ENCODE measurements at places on chromosomes 1 and 21.

- peaks cover 6% of the 10 kb centered on the region for H3K4me1 ChIP-seq
- H3K36me3 ChIP-seq, result no peaks in the 10 kb centered on the region
- DNase-seq, result no peak
- H3K27me3 ChIP-seq, result no peaks in the 10 kb centered on the region
Measured at GRCh38 chr1:65247419-65248359, 61.7 kb upstream of the DNAJC6 start.

DNA sequence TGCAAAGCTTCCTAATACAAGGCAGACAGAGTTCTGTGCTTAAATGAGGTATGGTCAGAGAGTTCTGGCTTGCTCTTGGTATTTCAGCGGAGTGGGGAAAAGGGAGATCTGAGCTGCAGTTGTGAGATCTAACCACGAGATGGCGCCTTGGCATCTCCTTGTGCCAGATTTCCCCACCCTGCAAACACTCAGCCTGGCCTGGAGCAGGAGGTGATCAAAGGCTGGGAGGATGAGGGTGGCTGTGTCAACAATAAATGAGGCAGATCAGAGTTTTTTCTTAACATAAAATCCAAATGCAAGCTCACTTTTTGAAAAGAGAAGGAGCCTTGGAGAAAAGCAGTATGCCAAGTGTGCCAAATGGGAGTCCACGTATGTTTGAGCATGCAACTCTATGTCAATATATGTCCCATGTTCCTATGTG, 4.1 kb upstream of the TFAP2E start:
- H3K36me3 ChIP-seq, result no peaks in the 10 kb centered on the region
- H3K27ac ChIP-seq, result no peak overlapping the region
- DNase-seq, result peak; percentile 72
- no peak overlapping the region for H3K4me3 ChIP-seq
- H3K4me1 ChIP-seq, result no peaks in the 10 kb centered on the region
- H3K27me3 ChIP-seq, result no peaks in the 10 kb centered on the region

GRCh38 chr1:213698092-213698702, 289.6 kb upstream of the PROX1 start:
- H3K4me3 ChIP-seq, result no peak overlapping the region
- H3K27me3 ChIP-seq, result no peaks in the 10 kb centered on the region
- no peaks in the 10 kb centered on the region for H3K4me1 ChIP-seq

- no peak overlapping the region for H3K4me3 ChIP-seq
- DNase-seq, result no peak
- H3K36me3 ChIP-seq, result no peaks in the 10 kb centered on the region
- no peak overlapping the region for H3K27ac ChIP-seq
Measured at GRCh38 chr1:95518310-95518709, 284.3 kb downstream of the RWDD3 start.

DNA sequence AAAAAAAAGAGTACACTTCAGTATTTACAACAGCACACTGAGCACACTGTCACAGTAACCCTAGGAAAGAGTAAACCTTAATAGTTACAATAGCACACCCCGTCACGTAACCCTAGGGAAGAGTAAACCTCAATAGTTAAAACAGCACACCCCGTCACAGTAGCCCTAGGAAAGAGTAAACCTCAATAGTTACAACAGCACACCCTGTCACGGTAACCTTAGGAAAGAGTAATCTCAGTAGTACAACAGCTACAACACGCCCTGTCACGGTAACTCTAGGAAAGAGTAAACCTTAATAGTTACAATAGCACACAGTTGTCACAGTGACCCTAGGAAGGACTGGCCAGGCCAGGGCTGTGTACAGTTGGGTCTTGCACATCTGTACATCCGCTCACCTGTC, 3.0 kb downstream of the CDK11A start:
- H3K4me1 ChIP-seq, result no peaks in the 10 kb centered on the region
- no peaks in the 10 kb centered on the region for H3K27me3 ChIP-seq
- peaks cover 30% of the 10 kb centered on the region for H3K36me3 ChIP-seq
- H3K27ac ChIP-seq, result no peak overlapping the region
- DNase-seq, result no peak

DNA sequence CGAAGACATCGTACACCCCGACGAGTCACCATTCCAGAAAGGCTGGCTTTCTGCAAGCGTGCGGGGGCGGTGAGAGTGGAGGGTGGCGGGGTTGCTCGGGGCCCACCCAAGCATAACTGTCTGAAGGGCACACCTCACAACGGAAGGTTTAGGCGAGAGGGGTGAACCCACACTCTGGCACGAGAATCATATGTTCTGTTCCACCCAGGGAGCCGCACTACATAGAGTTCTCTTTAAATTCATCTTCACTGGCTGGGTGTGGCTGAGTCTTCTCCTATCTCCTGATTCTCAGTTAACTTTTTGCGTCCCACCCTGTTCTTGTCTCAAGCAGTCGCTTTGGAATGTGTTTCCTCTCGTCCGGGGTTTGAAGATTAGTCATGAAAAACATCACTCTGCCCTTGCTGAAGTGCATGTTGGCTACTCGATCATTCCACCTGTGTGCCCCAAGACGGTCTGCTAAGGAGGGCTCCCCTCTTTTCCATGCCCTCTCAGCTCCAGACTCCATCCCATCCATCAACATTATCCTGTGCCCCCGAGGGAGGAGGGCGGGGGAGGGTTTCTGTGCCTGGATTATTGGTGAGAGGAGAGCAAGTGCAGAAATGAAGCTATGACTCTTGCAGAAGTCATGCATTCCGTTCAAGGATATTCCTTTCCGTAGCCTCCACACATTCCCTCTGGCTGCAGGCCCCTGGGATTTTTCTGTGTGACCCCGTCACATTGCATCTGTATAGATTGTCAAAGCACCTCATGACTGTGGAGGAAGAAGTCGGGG, 53.5 kb upstream of the CD34 start:
- peak overlapping the region; percentile 66 for H3K4me3 ChIP-seq
- H3K27me3 ChIP-seq, result no peaks in the 10 kb centered on the region
- H3K36me3 ChIP-seq, result no peaks in the 10 kb centered on the region
- DNase-seq, result no peak

DNA sequence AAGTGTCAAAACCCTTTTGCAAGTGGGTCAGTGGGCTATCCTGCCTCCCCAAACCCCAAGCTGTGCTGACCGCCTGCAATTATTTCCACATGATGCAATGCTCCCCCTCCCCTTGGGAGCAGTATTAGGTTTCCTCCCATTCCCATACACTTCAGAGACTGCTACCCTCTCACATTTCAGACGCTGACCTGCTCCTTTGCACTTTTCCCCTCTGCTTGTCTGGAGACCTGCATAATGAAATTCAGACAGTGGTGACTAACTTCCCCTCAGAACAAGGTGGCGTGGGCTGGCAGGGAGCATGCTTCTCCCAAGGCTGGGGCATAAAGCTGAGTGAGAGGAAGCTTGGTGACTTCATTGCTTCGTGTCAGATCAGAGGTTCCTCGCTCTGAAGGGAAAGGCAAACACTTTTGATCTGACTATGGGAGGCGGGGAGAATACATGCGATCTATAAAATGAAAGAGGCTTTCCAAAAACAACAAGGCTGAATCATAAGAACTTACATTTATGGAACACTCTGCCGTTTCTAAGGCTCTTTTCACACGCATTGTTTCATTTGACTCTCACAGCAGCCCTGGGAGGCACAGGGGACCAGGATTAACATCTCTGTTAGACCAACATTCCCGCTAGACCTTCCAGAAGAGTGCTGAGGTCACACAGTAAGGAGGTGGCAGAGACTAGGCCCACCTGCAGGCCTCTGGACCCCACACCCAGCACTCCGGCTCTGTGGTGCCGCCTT, 27.5 kb upstream of the ROR1 start:
- H3K36me3 ChIP-seq, result no peaks in the 10 kb centered on the region

- H3K4me3 ChIP-seq, result no peak overlapping the region
- DNase-seq, result no peak
- H3K27ac ChIP-seq, result no peak overlapping the region
- no peaks in the 10 kb centered on the region for H3K36me3 ChIP-seq
Measured at GRCh38 chr1:59570524-59570923, 244.2 kb upstream of the HOOK1 start.

DNA sequence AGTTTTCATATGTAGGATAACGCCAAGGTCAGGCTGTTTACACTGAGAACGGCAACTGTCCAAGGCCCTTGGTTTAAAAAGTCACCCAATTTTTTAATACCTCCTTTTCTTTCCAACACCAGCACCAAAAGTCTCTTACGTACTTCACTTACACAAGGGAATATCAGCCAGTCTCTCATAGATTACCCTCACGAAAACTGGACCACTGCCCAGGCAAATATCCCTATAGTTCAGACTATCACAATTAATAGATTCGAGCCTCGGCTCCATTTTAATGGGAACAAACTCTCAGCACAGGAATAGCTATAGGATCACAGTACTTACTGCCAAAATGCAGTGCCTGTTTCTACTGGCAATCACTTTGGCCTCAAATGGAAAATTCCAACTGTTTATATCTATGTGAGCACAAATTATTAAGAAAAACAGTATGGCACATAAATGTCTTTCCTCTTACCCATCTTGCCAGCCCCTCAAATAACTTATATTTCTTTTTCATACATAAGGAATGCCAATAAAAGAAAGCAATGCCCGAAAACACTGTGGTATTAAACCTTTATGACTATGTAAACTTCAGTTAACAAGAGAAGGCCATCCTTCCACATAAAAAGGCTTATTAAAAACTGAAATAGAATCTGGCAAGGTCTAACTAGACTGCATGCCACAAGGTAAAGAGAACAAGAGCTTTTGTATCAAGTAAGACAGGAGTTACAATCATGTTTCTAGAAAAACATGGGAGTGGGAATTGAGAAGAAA, 97.8 kb downstream of the SLC45A1 start:
- H3K4me3 ChIP-seq, result no peak overlapping the region
- H3K27ac ChIP-seq, result no peak overlapping the region
- DNase-seq, result no peak
- H3K4me1 ChIP-seq, result peaks cover 77% of the 10 kb centered on the region

GRCh38 chr1:62917805-62918204, 133.9 kb downstream of the ATG4C start:
- no peak for DNase-seq
- H3K4me3 ChIP-seq, result no peak overlapping the region
- H3K27me3 ChIP-seq, result no peaks in the 10 kb centered on the region
- no peak overlapping the region for H3K27ac ChIP-seq
- H3K4me1 ChIP-seq, result no peaks in the 10 kb centered on the region
- no peaks in the 10 kb centered on the region for H3K36me3 ChIP-seq

DNA sequence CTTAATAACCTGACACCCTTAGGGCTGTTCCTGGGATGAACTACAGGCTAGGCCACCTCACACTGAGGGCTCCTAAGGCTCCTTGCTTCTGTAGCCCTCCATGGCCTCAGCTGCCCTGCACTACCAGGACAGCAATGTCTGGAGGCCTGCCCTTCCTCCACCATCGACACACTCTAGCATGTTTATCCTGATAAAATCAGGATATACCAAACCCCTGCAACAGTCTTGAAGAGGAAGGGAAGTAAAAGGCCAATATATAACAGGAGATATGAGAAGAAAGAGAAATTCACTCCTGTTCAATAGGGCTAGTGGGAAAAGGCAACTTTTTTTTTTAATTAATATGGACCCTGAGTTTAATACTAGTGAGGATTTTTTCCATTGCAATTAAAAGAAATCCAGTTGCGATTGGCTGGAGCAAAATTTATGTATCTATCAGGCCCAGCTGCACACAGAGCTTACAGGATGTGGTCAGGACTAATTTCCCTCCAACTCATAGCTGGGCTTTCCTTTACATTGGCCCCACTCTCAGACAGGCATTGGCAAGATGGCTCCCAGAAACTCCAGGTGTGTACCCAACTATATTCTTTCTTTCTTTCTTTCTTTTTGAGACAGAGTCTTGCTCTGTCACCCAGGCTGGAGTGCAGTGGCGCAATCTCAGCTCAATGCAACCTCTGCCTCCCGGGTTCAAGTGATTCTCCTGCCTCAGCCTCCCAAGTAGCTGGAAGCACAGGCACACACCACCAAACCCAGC, 13.5 kb upstream of the ATP2B4 start:
- no peak for DNase-seq
- no peaks in the 10 kb centered on the region for H3K36me3 ChIP-seq
- H3K27me3 ChIP-seq, result no peaks in the 10 kb centered on the region
- no peak overlapping the region for H3K4me3 ChIP-seq

- no peaks in the 10 kb centered on the region for H3K4me1 ChIP-seq
- H3K27ac ChIP-seq, result no peak overlapping the region
- no peak for DNase-seq
- H3K4me3 ChIP-seq, result no peak overlapping the region
- no peaks in the 10 kb centered on the region for H3K36me3 ChIP-seq
Measured at GRCh38 chr1:48089356-48089891, 92.2 kb upstream of the TRABD2B start.

- no peaks in the 10 kb centered on the region for H3K27me3 ChIP-seq
- H3K4me1 ChIP-seq, result no peaks in the 10 kb centered on the region
- DNase-seq, result no peak
- H3K27ac ChIP-seq, result no peak overlapping the region
- H3K4me3 ChIP-seq, result no peak overlapping the region
Measured at GRCh38 chr1:21882721-21883415, 54.2 kb downstream of the HSPG2 start.

DNA sequence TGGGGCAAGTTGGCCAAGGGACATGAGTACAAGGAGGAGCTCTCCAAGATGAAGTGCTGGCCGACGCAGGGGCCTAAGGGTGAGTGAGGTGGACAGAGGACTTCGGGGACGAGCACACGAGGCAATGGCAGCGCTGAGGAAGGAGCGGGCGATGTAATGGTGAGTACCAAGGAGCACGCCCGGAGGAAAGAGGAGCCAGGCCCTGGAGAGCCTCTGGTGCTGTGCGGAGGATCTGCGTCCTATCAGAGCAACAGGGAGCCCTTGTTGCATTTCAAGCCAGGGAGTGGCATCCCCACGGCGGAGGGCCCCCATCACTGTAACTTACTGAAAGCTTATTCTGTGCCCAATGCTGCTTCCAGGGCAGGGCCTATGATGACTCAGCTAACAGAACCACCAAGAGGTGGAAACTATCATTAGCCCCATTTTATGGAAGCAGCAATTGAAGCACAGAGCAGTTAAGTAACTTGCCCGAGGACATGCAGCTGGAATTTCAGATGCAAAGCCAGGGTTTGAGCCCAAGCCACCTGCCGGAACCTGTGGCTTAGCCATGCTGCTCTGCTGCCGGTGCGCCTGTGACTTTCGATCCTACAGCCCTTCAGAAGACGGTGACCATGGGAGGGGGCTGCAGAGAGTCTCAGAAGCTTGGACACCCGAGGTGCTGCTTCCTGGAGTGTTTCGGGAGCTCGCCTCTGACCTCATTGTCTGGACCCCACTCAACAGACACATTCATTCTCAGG, 17.6 kb upstream of the AJAP1 start:
- H3K27me3 ChIP-seq, result peaks cover 13% of the 10 kb centered on the region
- no peak overlapping the region for H3K4me3 ChIP-seq
- no peaks in the 10 kb centered on the region for H3K36me3 ChIP-seq

DNA sequence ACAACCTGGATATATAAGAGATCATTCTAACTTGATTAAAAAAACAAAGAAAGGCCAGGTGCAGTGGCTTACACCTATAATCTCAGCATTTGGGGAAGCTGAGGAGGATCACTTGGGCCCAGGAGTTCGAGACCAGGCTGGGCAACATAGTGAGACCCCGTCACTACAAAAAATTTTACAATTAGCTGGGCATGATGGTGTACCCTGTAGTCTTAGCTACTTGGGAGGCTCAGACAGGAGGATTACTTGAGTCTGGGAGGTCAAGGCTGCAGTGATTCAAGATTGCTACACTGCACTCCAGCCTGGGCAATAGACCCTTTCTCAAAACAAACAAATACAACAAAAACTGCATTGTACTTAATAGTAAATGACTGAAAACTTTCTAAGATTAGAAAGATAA, 169.3 kb downstream of the SLC45A1 start:
- H3K4me1 ChIP-seq, result no peaks in the 10 kb centered on the region
- H3K36me3 ChIP-seq, result peaks cover 7% of the 10 kb centered on the region
- no peak for DNase-seq
- H3K4me3 ChIP-seq, result no peak overlapping the region
- no peaks in the 10 kb centered on the region for H3K27me3 ChIP-seq
- no peak overlapping the region for H3K27ac ChIP-seq

- no peaks in the 10 kb centered on the region for H3K4me1 ChIP-seq
- DNase-seq, result no peak
- no peaks in the 10 kb centered on the region for H3K27me3 ChIP-seq
Measured at GRCh38 chr1:147283011-147283410, 40.5 kb downstream of the CHD1L start.

Data from upper lobe of right lung (tissue), 1 donor.